ENCODE measurements at places on chromosomes 1 and 21. TPM values are rescaled to one million over a fixed set of nuclear protein-coding genes. Genes with fewer than 3 reads are reported as not detected.
A peak's percentile ranks its signal among the peaks of the same experiment; 100 is the strongest.

DNA sequence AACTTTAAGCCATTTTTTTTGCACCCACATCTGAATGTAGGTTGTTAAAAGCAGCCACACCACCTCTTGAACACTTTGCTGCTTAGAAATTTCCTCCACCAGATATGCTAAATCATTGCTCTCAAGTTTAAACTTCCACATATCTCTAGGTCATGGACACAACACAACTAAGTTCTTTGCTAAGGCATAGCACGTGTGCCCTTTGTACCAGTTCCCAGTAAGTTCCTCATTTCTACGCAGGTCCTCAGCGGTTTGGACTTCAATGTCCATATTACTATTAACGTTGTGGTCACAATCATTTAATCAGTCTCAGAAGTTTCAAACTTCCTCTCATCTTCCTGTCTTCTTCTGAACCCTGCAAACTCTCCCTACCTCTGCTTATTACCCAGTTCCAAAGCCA is 661.6 kb upstream of the PKN2 start:
- DNase-seq: no peak

- no peak for DNase-seq
These were observed 15.0 kb downstream of the SMYD2 start for GRCh38 chr1:214295934-214296333.

DNA sequence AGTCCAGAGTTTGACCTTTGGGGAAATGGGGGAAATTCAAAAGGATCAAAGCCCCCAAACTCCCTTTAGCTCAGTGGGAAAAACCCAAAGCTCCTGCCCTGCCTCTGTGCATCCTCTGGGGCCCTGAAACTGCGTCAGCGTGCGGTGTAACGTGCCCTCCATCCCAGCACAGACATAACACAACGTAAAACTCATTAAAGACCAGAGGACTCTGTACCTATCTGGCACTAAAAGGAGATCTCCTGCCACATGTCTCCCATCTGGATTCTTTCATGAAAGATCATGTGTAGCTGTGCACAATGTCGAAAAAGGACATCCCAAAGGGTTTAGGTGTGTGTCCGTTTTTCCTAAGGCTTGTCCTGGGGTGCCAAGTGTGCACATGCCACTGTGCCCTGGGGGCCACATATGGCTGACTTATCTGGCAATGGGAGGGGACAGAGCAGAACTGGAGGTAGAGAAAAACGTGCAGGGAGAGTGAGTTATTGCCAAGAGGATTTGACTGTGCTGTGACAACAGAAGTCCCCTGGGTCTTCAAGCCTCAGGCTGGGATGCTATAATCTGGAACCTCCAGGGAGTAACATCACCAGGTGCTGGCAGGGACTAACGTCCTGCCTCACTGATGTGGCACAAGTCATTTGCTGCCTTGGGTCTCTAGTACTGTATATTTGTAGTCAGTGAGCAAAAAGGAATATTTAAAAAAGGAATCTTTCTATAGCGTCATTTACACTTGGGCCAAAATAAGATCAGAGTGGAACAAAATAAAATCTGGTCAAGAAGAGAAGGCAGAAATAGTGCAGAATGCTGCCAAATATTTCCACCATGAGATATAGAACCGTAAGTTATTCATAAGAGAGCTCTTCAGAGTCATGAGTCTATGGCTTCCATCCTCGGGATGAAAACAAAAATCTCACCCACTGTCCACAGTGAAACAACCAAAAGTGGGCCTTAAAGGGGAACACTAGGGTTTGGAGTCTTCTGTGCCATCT is 52.3 kb downstream of the ITPKB start:
- DNase-seq: no peak

GRCh38 chr1:119327450-119328155 is 41.0 kb upstream of the HAO2 start:
- peak; percentile 68 for DNase-seq

The RAVER2 gene
- polyA plus RNA-seq: 31.5 TPM

DNA sequence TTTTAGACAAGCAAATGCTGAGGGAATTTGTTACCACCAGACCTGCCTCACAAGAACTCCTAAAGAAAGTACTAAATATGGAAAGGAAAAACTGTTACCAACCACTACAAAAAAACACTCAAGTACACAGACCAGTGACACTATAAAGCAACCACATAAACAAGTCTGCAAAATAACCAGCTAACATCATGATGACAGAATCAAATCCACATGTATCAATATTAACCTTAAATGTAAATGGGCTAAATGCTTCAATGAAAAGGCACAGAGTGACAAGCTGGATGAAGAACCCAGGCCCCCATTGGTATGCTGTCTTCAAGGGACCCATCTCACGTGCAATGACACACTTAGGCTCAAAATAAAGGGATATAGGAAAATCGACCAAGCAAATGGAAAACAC is 529.9 kb upstream of the CAMK1G start:
- no peak for DNase-seq

- peak; percentile 30 for DNase-seq
These were observed 52.8 kb upstream of the LYPLAL1 start for GRCh38 chr1:219120624-219121544.

The TMPRSS3 gene
- 2.0 TPM for polyA plus RNA-seq

DNA sequence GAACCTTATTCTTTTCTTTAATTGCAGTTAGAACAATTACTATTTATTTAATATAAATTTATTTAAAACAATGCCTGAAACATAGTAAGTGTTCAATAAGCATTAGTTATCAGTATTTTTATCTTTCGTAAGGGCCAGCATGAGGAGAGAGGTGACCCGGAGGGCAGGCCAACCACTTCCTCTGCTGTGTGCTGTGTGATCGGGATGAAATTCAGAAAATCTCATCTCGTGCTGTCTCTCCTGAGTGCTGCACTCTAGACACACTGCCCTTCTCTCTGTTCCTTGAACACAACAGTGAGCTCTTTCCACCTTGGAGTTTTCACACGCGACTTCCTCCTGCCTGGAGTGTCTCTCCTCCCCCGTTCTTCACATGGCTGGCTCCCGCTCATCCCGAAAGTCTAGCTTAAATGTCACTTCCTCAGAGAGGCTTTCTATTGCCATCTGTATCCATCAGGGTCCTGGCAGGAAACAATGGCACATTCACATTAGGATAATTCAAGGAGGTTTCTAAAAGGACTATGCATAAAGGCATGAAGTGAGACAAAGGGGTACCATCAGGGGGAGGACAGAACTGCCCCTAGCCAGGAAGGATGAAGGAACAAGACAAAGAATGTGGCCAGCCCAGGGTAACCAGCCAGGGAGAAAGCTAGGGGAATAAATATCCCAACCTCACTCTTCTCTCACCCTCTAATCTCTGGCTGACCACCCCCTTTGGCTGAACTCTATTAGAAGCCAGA is 142.6 kb upstream of the GJB5 start:
- no peak for DNase-seq

The RPS6KC1 gene
- 19.8 TPM for polyA plus RNA-seq

GRCh38 chr1:175397103-175397502 is 204.5 kb upstream of the KIAA0040 start:
- no peak for DNase-seq

The CLSTN1 gene
- 149 TPM for polyA plus RNA-seq

The ANKRD65 gene
- polyA plus RNA-seq: 8.4 TPM

DNA sequence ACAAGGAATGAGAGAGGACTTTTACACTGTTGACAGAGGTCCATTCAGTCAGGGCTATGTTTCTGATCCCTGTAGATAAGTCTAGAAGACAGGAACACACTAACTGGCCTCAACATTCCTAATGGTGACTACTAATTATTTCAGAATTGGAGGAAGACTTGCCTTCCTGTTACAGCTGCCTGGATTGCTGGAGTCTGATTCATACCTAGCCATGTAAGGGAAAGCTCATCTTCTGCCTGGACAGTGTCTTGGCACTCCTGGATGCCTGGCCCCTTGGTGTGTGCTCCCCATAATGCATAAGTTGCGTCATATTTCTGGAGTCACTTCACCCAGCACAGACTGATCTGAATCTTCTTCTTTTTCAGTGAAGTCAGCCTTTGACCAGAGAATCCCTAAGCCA is 326.0 kb upstream of the RUNX1 start:
- no peak for DNase-seq

The KCNJ15 gene
- 3.6 TPM for polyA plus RNA-seq

DNA sequence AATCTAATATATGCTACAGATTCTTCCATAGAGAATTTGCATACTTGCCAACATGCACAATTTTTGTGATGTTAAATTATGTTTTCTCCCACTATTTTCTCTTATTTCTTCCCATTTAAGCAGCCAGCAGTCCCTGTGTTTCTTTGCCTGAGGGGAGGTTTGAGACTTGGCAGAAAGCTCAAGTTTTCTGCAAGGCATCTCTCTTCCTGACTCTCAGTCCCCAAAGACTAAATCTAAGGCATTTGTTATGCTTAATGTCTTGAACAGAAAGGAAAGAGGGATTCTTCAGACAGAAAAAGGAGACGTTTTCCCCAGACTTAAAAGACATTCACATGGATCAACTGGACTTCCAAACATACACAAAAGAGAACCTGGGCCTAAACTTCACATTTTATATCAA is 354.4 kb downstream of the RYR2 start:
- DNase-seq: no peak

GRCh38 chr1:51558375-51558924 is 39.4 kb upstream of the EPS15 start:
- DNase-seq: no peak

The HTR1D gene
- 0.32 TPM for polyA plus RNA-seq

DNA sequence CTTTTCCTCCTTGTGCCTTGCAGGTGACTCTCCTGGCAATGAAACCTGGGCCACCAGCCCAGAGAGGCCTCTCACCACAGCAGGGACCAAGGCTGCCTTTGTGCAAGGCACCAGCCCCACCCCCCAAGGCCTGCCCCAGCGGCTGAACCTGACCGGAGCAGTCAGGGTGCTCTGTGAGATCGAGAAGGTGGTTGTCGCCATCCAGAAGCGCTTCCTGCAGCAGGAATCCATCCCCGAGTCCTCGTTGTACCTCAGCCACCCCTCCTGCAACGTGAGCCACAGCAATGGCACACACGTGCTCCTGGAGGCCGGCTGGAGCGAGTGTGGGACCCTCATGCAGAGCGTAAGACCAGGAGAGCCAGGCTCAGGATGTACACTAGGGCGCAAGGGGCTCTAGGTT is 51.7 kb downstream of the UMODL1 start:
- DNase-seq: no peak

The TEDDM1 gene
- polyA plus RNA-seq: 0.11 TPM

- no peak for DNase-seq
These were observed 491 bp upstream of the RAP1A start for GRCh38 chr1:111618961-111619634.
